ENCODE measurements at places on chromosomes 7 and 10.

DNA sequence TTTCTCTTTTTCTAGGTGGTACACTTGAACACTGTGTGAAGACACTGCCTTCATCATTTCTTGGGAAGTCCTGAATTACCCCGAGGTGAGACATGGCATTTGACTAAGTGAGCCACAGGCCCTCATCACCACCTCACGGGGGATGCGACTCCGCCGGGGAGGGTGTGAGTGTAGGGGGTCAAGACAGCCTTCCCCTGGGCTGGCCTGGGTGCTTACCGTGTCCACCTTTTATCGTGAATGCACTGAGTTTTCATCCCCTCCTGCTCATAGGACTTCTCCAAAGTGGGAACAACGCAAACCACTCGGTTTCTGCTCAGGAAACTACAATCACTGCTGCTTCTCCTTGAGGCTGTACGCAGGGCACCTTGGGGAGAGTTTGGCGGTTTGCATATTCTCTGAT, 176.9 kb downstream of the SH2D4B start:
- DNase-seq: no peak

DNA sequence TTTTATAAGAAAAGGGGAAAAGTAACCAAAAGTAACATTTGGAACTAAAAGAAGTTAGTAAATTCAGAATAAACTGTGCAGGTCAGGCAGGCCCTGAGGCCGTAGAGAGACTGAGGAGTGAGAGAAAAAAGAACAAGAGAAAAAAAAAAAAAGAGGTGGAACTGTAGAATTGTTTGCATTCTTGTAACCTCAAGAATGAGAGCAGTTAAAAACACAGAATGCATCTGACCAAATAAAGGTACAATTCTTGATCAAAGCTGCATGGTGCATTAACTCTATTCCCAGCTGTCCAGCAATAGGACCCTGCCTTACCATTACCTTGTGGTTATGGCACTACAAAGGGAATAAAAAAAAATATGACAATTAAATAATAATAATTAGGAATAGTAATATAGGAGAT, 170.1 kb upstream of the SEMA3A start:
- no peak for DNase-seq

DNA sequence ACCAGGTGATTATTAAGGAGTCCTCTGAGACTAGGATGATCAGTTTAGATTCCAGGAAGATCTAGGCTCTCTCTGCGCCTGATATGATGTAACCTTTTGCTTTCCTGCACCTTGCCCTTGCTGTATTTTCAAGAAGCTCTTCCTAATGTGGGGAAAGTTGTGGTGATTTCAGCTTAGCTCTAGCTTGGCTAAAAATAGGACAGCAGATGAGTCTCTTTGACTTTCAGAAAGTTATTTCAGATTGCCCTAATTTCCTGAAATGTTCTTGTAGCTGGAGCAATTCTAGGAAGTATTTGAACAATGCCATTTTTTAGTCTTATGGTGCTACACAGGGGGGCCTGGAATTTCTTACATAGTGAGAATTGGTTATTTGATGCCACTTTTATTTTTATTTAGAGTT, 3.8 kb downstream of the LCOR start:
- no peak for DNase-seq

GRCh38 chr7:27030393-27031050, 65.3 kb downstream of the HOXA1 start:
- no peak for DNase-seq

DNA sequence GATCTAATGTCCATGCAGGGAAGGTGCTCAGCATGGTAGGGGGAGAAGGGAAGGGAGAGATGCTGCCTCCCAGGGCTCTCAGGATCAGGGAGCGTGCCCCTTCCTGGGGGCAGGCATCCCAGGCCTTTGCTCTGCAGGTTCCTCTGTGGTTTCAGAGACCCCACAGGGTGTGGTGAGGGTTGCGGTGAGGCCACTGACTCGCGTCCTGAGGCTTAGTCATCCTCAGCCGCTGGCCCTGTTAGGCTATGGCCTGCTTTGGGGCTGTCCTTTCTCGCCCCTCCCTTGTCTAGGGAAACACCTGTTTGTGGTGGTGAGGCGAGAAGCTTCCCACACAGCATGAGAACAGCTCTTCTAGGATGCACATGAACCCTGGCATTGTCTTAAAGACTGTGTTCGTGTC, 558.3 kb upstream of the FOXK1 start:
- DNase-seq: no peak

DNA sequence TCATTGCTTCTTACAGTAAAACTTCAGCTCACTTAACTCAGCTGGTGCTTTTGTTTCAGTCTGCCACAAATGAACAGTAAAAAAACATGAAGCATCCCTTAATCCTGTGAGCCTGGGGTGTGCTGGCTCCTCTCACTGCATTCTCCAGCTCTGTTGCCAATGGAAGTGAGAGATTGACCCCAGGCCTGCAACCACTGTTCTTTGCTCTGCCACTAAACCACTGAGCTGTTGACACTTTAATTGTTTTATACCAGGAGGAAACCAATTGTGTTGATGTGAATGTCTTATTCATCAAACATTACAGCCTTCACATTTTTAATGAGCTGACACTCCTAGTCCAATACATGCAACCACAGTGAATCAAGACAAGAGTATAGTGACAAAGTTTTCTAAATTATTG, 69.4 kb upstream of the FZD1 start:
- no peak for DNase-seq

- DNase-seq: no peak
Measured at GRCh38 chr7:31873816-31874597, 187.0 kb downstream of the PPP1R17 start.

DNA sequence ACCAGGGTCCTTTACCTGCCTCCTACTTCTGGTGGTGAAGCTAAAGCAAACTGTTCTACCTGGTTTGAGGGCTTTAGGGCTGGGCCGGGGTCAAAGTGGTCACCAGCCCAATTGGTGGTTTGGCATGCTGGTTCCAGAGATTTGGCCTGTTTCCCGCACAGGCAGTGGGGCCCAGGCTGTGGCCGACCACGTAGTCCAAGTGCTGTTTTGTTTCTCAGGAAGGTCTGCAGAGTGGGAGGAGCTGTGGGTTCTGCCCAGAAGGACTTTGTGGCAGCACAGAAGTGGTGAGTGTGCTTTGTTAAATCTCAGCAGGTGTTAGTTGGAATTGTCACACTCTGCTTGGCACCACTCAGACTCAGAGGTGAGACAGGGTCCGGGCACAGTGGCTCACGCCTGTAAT, 85.8 kb downstream of the MKX start:
- DNase-seq: no peak

GRCh38 chr7:135601182-135601581, 43.5 kb downstream of the NUP205 start:
- no peak for DNase-seq

DNA sequence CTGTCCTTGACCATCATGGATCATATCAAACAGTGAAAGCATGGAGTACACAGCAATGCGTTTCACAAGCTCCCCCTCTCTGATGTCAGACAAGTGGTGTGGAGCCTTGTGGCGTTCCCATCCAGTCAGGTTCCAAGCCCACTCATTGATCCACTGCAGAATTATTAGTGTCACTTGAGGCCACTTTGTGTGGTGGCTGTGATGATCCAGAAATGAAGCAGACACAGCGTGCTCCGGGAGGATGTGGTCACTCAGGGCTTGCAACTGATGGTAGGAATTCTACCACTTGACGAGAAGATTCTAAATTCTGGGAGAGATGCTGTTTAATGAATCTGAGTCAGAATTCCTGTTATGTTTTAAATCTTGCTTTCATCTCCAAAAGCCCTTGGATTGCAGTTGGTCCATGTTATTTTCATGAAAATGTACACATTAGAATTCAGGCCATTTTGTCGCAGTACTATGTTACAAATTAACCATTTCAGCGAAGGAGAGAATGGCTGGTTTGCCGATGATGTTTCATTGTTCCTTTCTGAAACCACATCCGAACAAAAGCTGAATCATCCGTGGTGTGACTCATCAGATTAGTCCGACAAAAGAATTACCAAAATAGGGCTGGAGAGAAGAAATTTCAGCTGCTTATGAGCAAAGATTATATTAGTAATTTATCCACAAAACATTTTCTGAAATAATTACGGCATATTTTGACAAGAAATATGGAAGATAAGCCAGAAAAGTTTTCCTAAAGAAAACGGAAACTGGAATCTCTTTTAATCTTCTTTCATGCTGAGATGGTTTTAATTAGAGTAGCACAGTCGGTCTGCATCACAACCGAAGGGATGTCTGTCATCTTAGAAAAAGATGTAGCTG, 48.1 kb downstream of the INSYN2A start:
- no peak for DNase-seq

DNA sequence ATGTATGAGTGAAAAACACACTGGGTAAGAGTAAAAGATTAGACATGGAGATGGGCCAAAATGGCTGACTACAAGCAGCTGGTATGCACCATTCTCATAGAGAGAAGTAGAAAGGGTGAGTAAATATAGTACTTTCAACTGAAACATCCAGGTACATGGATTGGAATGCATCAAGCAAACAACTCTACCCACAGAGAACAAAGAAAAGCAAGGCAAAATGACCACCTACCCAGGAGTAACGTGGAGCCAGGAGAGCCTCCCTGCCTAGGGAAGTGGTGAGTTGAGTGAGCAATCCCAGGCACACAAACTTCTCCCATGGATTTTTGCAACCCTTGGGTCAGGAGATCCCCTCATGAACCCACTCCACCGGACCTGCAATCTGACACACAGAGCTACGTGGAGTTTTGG, 212.8 kb downstream of the PTN start:
- no peak for DNase-seq

GRCh38 chr10:121838149-121838548, 89.7 kb downstream of the ATE1 start:
- no peak for DNase-seq

DNA sequence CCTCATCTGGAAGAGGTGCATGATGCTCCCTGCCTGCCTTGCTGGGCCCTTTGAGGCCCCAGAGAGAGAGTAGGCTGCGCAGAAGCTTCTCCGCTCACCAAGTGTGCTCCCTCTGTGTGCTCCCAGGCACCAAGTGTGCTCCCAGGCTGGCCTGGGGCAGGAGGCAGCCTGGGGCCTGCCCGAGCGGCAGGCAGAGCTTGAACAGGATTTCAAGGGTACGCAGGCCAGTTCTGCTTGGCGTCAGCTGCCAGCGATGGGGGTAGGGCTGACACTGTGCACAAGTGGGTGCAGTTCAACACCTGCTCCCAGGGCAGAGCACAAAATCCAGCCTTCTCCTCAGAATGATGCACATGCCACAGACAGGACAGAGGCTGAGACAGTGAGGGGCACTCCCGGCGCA, 119.7 kb downstream of the FAM53B start:
- DNase-seq: no peak

- no peak for DNase-seq
Measured at GRCh38 chr10:70782086-70782745, 3.0 kb downstream of the TBATA start.

GRCh38 chr7:150753826-150754603, 16.8 kb downstream of the GIMAP5 start:
- DNase-seq: no peak

- DNase-seq: no peak
Measured at GRCh38 chr10:122323189-122323588, 51.3 kb upstream of the PLEKHA1 start.

- DNase-seq: no peak
Measured at GRCh38 chr7:40327873-40328272, 193.1 kb downstream of the SUGCT start.

- no peak for DNase-seq
Measured at GRCh38 chr7:100830396-100830795, 3.1 kb upstream of the EPHB4 start.

DNA sequence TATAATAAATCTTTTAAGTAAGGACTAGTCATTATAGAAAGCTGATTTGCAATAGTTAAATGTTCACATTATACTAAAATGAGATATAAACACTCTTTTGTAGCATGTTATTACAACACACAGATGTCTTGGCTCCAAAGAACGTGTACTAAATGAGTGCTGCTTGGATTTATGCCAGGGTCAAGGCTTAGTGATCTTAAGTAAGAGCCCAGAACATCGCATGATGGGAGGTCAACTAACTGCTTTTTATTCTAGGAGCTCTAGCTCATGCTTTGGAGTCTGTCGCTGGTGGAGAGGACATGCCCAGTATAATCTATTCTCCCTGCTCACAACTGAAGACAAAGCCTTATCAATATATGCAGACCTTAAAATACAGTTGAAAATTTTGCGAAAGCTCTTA, 315.1 kb downstream of the BBS9 start:
- DNase-seq: no peak

DNA sequence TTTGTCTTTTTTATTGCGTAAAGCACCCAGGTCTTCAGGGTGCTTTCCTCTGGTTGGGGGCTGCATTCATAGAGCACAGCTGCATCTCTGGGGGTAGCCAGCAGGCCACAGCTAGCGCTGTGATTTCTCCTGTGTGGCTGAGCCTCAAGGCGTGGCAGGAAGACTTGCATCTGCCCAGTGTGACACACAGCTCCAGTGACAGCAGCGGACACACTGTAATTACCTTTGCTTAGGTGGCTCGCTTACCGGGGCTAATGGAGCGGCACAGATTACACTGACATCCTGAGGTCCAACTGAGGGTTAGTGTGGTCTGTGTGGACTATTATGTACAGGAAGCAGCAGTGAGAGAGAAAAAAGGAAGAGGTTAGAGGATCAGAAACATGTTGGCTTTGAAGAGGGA, 27.1 kb downstream of the ABCB4 start:
- DNase-seq: no peak

DNA sequence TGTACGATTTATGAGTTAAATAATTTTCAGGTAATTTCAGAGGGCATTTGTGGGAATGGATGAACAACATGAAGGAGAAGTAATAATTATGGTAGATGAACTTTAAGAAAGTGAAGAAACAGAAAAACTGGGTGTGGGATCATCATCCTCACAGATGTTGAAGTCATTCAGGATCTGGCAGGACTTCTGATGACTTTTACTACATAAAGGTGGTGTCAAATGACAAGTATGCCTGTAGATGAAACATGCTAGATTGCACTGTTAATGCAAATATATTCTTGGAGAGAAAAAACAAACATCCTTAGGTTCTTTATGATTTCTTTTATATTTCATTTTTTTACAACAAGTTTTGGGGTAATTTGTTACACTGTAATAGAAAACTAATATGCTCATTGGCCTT, 230.2 kb downstream of the PCLO start:
- DNase-seq: no peak

DNA sequence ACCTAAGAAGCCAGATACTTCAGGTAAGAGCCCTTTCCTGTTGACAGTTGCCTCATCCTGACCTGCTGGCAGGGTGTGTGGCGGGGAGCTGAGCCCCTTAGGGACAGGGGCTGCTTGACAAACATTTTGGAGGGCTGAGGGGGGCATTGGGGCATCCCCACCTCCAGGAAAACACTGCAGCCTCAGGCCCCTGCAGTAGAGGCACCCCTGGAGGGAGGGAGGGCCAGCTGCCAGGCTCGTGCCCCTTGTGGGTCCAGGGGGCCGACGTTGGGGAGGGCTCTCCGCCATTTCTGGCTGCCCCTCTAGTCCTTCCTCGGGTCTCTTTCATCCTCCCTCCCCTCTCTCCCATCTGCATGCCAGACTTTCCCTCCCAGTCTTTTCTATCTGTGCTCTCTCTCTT, 177.3 kb downstream of the RPS24 start:
- DNase-seq: no peak

All from stimulated activated CD8-positive, alpha-beta memory T cell treated with anti-CD3 and anti-CD28 coated beads, Interleukin-2, amount 100 ng/mL, for 1 hour (primary cell).